ENCODE measurements at places on chromosomes 11 and 22.

DNA sequence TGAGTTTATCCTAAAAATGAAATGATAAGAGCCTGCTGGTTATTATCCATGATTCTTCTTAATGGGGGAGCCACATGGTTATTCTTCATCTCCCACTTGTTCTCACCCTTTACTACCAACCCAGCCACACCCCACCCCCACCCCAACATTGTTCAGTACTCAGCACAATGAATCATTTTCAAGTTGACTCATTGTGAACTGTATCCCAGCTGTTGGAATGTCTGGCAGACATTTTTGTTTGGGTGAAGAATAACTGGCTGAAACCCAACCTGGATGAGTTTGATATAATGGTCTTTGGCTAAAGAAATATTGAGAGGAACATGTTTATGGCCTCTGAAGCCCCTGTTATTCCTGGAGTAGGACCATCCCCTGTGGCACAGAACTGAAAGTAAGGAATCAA lies 136.2 kb downstream of the ELP4 start:
- no peak for DNase-seq

GRCh38 chr11:102309621-102310541 lies 7.4 kb upstream of the BIRC3 start:
- no peak for DNase-seq

DNA sequence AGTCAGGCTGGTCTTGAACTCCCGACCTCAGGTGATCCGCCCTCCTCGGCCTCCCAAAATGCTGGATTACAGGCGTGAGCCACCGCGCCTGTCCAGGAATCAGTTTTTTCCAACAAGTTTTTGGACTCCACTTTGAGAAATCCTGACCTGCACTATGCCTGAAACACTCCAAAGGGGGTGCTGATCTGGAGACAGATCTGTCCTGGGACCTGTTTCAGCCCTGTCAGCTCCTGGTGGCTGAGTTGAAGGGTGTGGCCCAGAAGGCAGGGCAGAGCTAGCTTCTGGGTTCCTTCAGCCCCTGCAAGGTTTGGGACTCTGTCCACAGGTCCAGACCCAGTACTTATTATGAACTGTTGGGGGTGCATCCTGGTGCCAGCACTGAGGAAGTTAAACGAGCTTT lies 1.2 kb downstream of the DNAJC4 start:
- no peak for DNase-seq

DNA sequence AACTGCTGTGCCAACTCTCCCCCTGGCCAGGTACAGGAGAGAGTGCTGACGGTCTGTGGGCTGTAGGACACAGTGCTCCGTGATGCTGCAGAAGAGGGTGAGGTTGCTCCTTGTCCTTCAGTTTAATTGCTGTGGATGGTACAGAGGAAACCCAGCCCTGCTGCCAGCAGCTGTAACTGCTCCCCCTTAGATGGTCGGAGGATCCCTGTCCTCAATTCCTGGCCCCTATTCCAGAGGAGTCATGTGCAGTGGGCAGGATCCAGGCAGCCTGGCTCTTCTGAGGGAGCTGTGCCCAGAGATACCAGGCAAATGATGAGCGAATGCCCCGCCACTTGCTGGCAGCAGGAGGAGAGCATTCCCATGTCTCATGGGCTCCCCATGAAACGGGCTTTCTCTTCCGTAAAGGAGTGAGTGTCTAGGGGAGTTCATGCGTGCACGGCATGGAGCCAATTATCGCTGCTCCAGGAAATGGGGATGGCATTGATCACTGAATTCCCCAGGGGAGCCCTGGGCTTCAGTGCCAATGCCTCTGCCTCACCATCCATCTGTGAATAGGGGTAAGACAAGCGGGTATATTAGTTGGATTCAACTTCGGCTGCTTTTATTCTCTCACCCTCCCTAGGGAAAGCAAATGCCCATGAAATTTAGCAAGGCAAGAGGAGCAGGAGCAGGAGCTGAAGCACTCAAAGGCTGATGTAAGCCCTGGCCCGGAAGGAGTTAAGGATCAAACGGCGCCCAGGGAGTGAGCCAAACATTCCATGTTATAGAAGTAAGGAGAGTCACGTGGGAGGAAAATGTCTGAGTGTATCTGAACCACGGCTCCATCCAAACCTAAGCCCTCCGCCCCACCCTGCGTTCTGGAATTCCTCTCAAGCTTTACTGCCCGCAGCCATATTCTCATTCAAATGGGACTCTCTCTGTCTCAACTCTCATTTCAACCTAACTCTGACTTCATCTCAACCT lies 51.0 kb upstream of the CSNK2A3 start:
- no peak for DNase-seq

GRCh38 chr11:24373516-24373915 lies 123.3 kb upstream of the LUZP2 start:
- DNase-seq, result no peak

Data from CD4-positive, alpha-beta T cell treated with Interleukin-17A for 1 hour (primary cell).